ENCODE measurements at places on chromosomes 4 and X.

GRCh38 chrX:56802921-56803849 lies 74.1 kb downstream of the NBDY start:
- peak; percentile 70 for DNase-seq

GRCh38 chr4:40845154-40845835 lies 95.5 kb downstream of the NSUN7 start:
- DNase-seq: no peak

DNA sequence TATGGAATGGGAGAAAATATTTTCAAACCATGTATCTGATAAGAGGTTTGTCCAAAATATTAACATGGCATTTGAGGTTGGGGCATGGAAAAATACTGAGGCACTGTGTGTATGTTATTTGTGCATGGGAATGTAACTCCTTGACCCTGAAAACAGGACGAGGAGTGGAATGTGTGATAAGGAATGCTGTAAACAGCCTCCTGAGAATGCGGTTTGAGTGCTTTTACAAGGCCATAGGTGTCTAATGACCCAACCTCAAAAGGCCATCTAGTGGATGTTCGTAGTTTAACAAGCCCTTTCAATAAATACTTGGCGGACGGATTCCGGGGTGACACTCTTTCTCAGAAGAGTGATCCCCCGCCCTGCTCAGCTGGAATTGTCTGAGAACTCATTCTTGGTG lies 162.9 kb upstream of the USP9X start:
- DNase-seq: peak; percentile 77

DNA sequence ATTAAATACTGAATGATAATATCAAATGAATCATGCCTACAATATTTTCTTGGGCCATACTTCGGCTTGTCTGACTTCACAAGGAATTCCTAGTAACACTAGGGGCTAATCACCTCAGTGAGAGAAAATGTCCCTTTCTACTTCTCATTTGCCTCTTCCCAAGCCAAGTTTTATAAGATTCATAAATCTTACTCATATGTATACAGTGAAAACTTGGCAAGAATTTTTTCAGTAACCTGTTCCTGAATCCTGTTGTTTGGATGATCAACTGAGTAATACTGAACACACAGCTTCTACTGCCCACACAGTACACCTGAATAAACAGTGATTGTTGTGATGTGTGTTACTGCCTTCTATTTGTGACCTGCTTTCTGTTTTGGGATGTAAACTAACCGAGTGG lies 16.5 kb downstream of the TMPRSS11E start:
- DNase-seq: no peak

- peak; percentile 62 for DNase-seq
Measured at GRCh38 chr4:165874791-165875371, 1.8 kb downstream of the TLL1 start.

DNA sequence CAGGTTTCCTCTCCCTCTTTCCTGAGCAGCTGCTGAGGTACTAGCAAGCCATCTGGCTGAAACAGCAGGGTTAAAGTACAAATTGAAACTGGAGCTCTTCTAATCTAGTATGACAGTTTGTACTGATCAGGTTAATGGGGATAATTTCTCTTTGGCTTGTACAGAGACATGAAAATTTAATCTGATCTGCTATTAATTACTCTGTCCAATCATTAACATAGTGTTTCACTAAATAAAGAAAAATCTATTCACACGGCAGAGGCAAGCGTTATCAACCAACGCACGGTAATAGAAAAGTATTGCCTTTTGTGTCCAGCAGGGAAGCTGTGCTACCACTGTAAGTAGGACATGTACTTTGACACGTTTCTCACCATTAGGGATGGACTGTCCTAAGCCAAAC lies 71.1 kb downstream of the IGSF1 start:
- DNase-seq: no peak

DNA sequence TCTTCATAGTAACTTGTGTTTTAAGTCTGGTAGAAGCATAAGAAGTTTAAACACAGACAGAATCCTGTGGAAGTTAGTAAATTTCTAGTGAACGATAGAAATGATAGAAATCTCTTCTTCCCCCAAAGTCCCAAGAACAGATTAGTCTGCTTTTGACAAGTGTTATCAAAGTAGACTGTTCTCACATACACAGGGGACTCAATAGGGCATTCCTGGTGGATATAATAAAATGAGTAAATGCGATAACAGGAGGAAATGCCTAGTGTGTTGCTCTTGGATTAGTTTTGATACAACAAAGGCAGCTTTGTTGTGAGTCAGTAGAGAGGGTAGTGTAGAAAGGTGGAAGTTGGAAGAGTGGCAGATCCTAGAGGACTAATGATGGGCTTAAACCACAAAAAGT lies 43.5 kb downstream of the CLCN3 start:
- DNase-seq: no peak

DNA sequence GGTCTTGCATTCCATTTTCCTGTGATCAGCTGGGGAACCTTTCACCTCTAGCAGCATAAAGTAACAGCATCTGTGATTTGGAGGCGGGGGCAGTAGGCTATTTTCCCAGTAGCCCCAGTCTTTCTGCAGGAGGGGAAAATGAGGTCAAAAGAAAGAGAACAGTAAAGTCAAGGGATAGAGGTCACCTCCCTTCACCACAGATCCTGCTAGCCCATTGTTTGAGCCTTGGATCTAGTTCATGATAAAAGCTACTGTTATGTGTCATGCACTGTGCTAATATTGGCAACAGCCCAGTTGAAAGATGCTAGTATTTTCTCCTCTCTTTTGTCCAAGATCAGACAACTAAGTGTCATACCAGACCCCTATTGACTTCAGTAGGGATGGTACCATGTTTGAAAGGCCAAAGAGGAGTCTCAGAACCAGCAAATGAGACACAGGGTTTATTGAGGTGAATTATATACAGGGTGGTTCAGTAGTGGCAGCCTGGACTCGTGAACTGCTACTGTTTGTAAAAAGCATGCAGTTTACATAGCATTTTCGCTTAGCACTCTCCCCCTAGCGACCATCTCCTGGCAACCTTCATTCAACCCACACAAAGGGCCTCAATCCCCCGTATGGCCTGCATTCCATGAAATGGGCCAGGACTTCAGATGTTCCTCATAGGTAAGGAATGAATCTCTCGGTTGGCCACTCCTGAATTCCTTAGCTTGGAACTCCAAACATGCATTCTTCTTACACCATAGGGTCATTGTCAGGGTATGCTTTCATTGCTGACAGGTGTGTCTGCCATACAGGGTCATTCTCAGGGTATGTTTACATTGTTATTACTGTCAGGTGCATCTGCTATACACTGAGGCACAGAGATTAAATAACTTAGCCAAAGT lies 170.0 kb upstream of the FRMPD4 start:
- DNase-seq: peak; percentile 79

- DNase-seq: peak; percentile 60
Measured at GRCh38 chrX:34563804-34564203, 93.3 kb downstream of the TMEM47 start.

GRCh38 chr4:53866055-53866454 lies 198.3 kb downstream of the CHIC2 start:
- no peak for DNase-seq

DNA sequence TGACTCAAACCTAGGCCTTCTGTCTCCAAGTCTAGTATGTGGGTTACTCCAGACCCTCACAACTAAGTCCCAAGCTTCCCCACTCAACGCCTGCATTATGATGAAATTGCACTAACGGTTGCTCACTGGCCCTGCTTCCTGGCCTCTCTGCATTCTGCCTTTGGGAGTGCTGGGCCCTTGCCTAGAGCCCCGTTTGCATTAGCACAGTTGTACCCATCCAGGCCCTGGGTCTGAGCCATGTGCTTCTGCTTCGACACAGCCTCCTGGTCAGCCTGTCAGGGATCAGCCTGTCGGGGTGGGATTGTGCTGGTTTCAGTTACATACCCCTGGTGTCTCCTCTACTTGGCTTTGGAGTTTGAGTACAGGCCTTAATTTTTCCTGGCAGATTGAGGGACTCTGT lies 58.4 kb downstream of the DCUN1D4 start:
- no peak for DNase-seq

DNA sequence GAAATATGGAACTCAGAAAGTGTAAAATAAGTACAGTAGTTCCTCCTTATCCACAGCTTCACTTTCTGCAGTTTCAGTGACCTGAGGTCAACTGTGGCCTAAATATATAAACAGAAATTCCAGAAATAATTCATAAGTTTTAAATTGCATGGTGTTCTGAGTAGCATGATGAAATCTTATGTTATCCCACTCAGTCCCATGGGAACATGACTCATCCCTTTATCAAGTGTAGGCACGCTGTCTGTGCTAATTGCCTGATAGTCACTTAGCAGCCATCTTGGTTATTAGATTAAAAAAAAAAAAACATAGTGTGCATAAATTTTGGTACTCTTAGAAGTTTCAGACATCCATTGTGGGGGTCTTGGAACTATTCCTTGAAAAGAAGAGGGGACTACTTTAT lies 983.4 kb upstream of the ADGRL3 start:
- peak; percentile 13 for DNase-seq

Measured in mesendoderm (in vitro differentiated cells).